ENCODE measurements at places on chromosomes 6 and 20.

DNA sequence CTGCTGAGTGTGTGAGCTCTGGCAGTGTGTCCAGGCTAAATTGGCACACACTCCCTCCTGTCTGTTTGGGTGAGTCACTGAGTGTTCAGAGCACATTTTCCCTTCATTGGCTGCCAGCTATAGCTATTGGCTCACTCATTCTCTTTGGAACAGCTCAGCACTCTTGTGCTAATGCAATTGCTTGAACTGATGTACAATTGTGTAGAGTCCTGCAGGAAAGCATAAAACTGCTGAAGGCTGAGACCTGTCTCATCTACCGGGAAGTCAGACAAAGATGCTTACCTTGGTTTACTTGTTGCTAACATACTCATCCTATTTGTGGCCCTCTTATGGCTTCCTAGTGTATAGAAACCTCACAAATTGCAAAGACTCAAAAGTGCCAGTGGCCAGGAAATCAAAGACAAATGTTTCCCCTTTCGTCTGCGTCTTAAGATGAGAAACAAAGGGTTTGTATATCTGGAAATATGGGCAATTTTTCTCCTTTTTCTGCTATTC is 351.0 kb downstream of the BCKDHB start:
- ATAC-seq: no peak

- ATAC-seq: no peak
Measured at GRCh38 chr6:121573481-121573880, 138.0 kb downstream of the GJA1 start.

- ATAC-seq: peak; percentile 76
Measured at GRCh38 chr6:43454696-43455530, 435 bp downstream of the DLK2 start.

GRCh38 chr6:140225701-140226436 is 851.4 kb upstream of the CITED2 start:
- no peak for ATAC-seq

DNA sequence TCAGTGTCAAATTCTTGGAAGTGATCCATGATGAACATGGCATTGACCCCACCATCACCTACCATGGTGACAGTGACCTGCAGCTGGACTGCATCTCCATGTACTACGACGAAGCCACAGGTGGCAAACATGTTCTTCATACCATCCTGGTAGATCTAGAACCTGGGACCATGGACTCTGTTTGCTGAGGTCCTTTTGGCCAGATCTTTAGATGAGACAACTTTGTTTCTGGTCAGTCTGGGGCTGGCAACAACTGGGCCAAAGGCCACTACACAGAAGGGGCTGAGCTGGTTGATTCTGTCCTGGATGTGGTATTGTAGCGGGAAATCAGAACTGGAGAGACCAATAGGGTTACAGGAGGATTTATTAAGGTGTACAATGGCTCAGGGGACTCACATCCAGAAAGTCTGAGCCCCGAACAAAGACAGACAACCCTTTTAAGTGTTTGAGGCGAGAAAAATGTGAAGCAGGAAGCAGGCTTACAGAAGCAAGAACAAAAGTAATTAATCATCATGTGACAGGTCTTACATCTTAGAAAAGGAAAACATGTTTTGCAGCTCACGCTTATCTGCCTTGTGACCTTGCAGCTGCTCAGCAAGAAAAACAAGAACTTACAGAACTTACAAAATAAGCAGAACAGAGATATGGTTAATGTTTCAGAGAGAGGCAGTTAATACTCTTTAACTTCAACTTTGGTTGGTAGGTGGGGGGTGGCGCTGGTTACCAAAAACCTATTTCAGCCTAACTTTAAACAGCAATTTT is 58.8 kb upstream of the MOCS1 start:
- ATAC-seq: no peak

DNA sequence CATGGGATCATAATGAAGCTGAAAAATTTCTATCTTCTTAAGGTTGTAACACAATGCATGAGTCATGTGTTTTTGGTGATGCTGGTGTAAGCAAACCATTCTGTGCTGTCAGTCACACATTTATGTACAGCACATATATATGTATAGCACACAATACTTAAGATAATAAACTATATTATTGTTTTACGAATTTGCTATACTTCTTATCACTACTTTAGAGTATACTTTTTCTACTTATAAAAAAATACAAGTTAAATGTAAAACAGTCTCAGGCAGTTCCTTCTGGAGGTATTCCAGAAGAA is 920.1 kb upstream of the FLRT3 start:
- ATAC-seq: no peak

DNA sequence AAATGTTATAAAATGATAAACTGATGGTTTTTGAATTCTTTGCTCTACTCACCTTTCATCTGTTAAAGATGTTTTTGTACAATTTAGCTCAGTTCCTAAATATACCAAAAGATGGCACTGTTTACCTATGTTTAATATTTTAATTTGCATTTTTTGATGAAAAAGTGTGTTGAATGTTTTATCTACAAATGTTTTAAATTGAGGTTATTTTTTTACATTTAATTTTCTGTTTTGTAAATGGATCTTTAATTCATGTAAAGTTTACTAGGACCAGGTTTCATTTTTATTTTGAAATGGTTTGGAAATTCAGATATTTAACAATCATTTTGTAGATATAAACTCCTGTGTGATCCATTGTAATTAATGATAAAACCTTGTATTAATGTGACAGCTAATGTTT is 30.0 kb downstream of the CDKAL1 start:
- ATAC-seq: no peak

DNA sequence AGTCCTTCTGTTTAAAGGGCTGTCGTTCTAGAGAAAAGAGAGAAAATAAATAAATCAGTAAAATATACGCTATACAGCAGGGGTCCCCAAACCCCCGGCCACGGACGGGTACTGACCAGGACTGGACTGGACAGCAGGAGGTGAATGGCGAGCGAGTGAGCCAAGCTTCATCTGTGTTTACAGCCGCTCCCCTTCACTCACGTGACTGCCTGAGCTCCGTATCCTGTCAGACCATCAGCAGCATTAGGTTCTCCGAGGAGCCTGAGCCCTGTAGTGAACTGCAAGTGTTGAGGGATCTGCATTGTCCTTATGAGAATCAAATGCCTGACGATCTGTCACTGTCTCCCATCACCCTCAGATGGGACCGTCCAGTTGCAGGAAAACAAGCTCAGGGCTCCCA is 76.5 kb downstream of the ZNF217 start:
- ATAC-seq: no peak

DNA sequence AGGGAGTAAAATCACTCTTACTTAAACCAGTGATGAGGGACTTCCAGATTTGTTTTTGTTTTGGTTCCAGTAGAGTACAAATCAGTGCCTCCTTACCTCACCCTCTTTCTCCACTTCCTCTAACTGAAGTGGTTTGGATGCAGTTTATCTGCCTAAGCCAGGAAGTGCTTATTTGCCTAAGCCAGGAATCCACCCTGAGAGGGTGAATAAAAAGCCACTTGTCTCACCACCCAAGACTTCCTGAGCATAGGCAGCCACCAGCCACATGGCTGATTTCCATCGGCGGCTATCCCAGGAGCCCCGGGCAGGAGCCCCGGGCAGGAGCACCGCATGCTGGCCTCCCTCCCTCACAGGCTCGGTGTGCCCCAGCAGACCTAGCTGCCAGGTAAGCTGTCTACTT is 12.0 kb downstream of the LRP11 start:
- ATAC-seq: peak; percentile 90

- no peak for ATAC-seq
Measured at GRCh38 chr6:137013738-137014602, 30.8 kb downstream of the IL20RA start.

DNA sequence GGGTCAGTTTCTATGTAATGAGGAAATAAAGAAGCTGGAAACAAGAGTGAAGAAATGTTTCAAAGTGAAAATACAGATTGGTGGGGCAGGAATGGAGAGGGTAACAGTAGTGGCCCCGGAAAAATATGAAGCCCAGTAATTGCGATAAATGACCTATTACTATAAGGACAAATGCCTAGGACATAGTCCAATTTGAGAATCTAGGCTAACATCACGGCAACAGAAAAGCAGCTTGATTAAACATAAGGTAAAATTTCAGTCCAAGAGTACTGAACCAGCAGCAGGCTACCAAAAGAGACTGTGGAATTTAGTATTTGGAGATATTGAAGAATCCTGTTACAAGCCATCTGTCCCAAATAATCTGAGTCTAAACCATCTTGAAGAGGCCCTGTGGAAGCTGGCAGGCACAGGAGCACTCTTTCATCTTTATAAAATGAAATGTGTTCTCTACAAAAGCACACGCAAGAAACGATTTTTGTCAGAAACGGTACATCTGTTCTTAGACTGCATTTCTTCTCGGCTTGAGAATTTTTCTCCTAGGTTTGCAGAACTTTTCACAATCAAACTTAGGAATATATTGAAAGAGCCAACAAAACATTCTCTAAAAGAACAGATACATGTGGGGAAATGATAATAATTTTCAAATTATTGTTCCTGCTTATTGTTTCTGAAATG is 49.3 kb downstream of the ELOVL5 start:
- no peak for ATAC-seq

GRCh38 chr20:45515147-45515913 is at the start of gene SPINT3:
SPINT3 (minus strand) TSS chr20:45515622; CDS start chr20:45515608, 14 bp downstream.
- ATAC-seq: no peak

- no peak for ATAC-seq
Measured at GRCh38 chr6:143619824-143620401, 57.9 kb upstream of the PHACTR2 start.

- no peak for ATAC-seq
Measured at GRCh38 chr20:3262566-3262965, 23.6 kb upstream of the SLC4A11 start.

- ATAC-seq: no peak
Measured at GRCh38 chr6:44104481-44105021, 22.7 kb downstream of the MRPL14 start.

DNA sequence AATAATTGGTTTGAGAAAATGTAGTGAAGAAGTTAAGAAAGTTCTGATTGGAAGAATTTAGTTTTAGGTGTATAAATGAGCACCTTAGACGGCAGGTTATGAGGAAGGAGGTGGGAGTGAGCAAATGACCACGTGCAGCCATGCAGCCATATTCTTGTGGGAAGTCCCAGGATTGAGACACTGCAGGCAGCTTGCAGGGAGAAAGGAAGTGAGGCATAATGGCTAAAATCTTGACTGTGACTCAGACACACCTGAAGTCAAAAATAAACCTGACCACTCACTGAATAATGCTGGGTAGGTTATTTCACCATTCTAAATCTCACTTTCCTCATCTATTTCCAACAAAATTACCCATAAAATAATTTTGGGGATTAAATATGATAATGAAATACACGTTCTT is 16.6 kb downstream of the DSE start:
- ATAC-seq: peak; percentile 77

- no peak for ATAC-seq
Measured at GRCh38 chr6:163779727-163780284, 365.3 kb downstream of the QKI start.

GRCh38 chr20:21137078-21137477 is 11.2 kb downstream of the KIZ start:
- ATAC-seq: no peak

DNA sequence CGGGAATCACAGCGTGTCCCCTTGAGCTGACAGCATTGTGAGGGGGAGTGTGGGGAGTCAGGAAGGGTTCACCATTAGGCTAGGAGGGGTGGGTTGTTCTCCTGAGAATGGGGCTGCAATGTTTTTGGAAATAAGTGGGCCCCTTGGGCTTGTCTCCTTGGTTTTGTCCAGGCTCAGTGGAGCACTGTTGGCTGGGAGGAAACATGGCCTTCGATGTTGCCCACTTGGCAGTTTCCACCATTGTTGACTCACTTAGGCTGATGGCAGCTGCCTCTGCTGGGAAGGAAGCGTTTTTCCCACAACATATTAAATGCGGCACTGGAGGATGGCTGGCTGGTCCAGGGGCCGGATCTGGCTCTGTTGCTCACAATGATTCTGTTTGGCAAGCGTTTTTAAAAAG is 512.1 kb downstream of the QKI start:
- ATAC-seq: no peak

DNA sequence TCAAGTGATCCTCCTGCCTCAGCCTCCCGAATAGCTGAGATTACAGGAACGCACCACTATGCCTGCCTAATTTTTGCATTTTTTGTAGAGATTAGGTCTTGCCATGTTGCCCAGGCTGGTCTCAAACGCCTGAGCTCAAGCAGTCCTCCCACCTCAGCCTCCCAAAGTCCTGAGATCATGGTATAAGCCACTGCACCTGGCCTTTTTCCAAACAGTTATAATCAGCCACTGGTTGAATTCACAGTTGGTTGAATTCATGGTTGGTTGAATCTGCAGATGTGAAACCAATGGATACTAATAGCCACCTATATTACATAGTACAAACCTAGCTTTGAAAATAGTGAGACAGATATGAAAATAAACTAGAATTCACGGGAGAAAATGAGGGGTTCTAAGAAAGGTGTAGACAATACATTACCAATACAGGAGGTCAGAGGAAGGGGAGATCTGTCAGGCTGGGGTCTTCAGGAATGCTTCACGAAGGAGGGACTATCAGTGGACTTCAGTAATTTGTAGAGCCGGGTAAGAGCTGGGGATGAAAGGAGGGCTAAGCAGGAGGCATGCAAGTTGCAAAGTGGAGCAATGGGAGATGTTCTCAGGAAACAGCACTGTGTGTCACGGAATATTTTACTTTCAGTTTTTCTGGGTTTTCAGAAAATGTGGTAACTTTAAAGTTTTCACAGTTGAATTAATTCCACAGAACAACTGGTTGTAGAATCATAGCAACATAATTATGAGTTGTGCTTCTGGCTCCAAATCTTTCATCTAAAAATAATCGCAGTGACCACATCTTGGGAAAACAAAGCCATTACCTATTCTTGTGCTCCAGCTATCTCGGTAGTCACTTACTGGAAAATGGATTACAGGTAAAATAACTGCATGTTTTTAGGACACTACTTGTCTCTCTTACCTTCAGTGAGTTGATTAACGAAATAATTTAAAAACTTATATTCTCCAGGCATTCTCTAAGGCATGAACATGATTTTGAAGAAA is 12.9 kb upstream of the CEP85L start:
- ATAC-seq: peak; percentile 56

GRCh38 chr20:24670341-24670872 is 201.0 kb downstream of the SYNDIG1 start:
- ATAC-seq: peak; percentile 39

DNA sequence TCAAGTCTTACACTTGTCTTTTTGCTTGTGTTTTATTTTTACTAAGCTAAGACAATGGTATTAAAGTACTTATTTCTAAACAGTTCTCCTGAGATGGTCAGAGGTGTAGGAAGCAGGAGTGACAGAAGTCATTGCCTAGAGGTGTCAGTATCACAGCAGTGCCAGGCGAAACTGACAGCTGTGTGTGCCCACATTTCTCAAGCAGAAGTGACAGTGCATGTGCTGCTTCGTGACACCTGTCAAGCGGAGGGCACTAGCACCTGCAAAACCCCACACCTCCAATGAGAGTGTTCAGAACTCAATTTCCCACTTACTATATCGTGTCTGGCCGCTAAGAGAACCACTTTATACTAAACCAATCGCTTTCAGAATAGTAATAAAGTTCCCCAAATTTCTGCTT is 82.8 kb downstream of the SLC23A2 start:
- peak; percentile 65 for ATAC-seq

All from stimulated activated memory B cell treated with anti-CD40 and anti-IgM and Interleukin-4, amounts not matched to agents 10 μg/mL and 1 μg/mL and 100 μg/mL, for 72 hours (primary cell).